ENCODE measurements at places on chromosomes 12 and 14.

GRCh38 chr12:86429824-86430223, 173.6 kb upstream of the MGAT4C start:
- no peak for DNase-seq

- DNase-seq: no peak
Measured at GRCh38 chr12:3020399-3020798, 56.8 kb upstream of the TSPAN9 start.

DNA sequence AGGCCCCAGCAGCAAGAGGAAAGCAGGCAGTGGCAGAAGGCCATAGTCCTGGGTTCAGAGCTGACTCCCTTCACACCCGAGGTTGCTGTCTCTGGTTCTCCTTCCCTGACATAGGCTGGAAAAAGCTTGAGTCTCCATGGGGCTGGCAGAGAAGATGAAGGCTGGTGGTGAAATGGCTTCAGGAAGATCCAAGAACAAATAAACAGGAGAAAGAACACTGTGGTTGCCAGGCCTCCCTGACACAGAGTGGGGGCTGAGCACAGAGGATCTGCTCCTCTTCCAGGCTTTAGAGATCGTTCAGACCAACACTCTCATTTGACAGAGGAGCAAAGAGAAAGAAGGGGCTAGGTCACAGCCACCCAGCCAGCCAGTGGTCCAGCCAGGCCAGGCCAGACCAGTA, 14.3 kb downstream of the HDAC7 start:
- no peak for DNase-seq

GRCh38 chr12:65653946-65654629, 170.2 kb upstream of the HMGA2 start:
- no peak for DNase-seq

GRCh38 chr12:120687578-120688289, 785 bp downstream of the MLEC start:
- DNase-seq: peak; percentile 22

DNA sequence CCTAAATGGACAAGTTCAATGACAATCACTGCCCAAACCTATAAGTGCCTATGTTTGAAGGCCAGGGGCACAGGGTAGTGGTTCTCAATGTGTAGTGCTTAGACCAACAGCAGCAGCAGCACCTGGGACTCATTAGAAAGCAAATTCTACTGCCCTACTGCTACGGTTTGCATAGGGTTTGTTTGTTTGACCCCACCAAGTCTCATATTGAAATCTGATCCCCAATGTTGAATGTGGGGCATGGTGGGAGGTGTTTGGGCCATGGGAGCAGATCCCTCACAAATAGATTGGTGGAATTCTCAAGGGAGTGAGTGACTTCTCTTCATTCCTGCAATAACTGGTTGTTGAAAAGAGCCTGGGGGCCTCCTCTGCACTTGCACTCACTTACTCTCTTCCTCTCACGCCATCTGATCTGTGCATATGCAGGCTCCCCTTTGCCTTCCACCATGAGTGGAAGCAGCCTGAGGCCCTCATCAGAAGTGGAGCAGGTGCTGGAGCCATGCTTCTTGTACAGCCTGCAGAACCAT, 39.5 kb downstream of the PPM1H start:
- DNase-seq: no peak

- DNase-seq: no peak
Measured at GRCh38 chr14:88477513-88478250, 77.1 kb downstream of the PTPN21 start.

- DNase-seq: peak; percentile 79
Measured at GRCh38 chr12:52007158-52007921, 594 bp downstream of the TAMALIN start.

GRCh38 chr14:55097881-55098560, 31.0 kb upstream of the LGALS3 start:
- DNase-seq: peak; percentile 22
